Stimulated activated CD4-positive, alpha-beta T cell treated with anti-CD3 and anti-CD28 coated beads, Interleukin-15, amount 100 ng/mL, for 1 hour (primary cell): ENCODE measurements at places on chromosomes 5 and 9.

GRCh38 chr9:214648-215493, at the start of gene DOCK8:
Gene DOCK8, plus strand, starts transcription at chr9:214865. Its CDS starts 112 bp downstream, at chr9:214977.
- DNase-seq, result peak; percentile 41

- no peak for DNase-seq
Observed at GRCh38 chr9:36187414-36187813, 3.3 kb upstream of the CLTA start.

DNA sequence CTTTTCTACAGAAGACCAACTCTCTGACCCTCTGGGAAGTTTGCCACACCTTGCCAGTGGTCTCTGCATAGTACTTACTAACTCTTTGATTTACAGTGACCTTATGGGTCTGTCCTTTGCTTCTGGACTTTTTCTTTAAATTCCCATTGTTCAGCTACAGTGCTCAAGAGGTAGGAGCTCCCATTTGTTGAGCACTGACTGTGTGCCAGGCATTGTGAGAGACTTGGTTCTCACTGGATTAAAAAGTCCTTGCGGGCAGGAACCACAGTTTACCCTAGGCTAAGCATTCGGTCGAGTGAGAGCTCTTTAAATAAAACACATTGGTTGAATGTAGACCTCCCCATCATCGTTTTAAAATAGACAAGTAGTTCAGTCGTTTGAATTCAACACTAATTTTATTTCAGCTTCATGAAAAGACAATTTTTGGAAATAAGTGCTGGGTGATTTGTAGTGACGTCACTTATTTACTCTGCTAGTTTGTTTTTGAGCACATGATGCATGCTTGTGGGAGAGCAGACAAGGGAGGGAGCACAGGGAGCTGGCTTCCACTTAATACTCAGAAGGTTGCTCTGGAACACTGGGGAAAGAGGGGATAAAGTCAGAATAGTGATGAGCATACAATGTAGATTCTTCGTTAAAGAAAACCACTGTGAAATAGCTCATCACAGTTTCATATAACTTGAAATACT, 27.1 kb downstream of the RASGRF2 start:
- DNase-seq, result no peak

DNA sequence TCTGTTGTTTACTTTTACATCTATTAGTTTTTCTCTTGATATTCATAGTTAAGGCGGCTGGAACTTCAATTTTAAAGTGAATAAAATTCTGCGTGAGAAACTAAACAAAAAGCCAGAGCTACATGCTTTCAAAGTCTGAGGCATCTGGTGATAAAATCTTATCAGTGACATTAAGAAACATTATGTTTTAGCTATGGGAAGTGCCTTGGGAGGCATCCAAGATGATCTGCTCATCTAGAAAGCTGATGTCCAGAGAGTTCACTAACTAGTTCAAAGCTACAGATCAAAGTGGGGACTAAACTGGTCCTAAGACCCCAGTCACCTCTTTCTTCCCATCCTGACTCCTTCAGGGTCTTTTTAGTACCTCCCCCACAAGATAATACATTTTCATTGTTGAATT, 37.2 kb downstream of the MRPS27 start:
- no peak for DNase-seq

DNA sequence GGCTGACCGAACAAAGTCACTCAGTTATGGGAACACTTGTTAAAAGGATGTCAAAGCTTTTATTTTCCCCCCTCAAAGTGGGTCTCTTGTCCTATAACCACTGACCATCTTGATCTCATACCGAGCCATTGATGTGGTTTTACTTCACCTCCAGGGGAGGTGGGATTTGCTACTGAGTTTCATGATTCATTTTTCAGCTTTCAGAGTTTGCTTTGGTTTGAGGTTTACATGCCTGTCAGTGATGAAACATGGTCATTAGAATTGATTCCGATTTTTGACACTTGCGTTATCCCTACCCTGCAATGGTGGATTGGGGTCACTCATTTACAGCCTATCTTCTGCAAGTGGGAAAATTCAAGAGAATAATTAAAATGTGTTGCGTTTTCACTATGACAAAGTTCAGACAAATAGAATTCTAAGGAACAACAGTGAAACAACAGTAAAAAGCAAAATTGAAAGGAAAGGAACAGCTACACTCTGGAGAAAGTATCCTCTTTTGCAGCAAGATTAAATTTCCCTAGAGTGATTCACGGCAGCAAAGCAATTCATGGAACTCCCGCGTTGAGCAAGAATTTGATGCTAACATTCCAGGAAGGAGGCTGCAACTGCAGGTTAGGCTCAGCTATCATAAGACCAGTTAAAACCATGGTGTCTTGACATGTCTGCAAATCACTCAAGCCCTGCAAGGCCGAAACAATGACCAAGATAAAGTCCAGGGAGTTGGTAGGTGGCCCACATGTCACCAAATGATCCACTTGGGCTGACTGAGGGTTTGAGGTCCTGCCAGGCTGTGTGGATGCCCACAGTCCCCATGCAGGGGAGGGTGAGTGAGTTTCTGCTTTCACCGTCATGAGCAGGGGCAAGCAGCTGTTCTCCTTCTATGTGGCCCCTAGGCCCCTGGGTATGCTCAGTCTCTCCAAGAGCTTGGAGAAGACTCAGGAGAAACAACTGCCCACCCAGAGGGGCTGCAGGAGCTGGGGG, 9.4 kb downstream of the GADD45G start:
- no peak for DNase-seq

DNA sequence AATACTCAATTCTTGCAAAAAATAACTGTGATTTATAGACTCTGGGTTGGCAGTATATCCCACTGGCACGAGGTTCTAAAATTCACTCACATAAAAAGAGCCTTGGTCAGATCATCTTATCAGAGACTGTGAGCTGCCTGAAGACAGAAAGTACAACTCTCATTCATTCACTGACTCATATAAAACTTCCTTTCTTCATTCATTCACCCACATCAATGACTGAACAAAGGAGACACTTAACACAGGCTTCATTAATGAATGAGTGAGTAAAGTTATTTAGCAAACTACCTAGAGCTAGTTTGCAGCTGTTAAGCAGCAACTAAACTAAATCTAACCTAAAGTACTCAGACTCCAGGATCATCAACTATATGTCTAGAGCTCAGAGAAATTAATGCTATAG, 214.7 kb downstream of the DENND1A start:
- DNase-seq, result no peak

DNA sequence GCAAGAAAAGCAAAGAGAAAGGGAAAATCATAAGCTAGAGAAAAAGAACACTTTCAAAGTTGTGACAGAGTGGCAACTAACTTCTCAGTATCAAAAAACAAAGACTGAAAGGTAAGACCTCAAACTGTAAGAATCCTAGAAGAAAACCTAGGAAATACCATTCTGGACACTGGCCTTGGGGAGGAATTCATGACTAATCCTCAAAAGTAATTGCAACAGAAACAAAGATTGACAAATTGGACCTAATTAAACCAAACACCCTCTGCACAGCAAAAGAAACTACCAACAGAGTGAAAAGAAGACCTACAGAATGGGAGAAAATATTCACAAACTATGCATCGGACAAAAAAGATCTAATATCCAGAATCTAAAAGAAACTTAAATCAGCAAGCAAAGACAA, 79.1 kb downstream of the FEM1C start:
- no peak for DNase-seq

GRCh38 chr5:98492258-98492657, 281.2 kb upstream of the RGMB start:
- no peak for DNase-seq

DNA sequence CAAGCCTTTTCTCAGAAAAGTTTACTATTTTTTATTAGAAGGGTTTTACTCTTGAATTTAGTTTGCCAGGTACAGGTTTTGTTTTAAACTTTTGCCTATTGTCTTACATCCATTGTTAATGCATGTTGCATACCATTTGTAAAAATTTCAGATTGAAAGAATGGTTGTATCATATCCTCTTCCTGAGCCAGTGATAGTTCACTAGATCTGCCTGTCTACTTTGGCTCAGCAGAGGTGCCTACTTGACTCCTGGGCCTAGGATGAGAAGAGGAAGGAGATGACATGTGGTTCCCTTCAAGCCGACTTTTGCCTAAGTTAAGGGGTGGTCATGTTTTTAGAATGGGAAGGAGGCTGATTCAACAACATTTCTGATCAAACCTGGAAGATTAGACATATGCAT, 232.9 kb downstream of the TRPM3 start:
- no peak for DNase-seq

- DNase-seq, result peak; percentile 41
Observed at GRCh38 chr9:128098297-128099230, 29.0 kb downstream of the PTGES2 start.

GRCh38 chr5:153784277-153784676, 254.4 kb downstream of the FAM114A2 start:
- no peak for DNase-seq

- DNase-seq, result no peak
Observed at GRCh38 chr5:173451651-173452050, 123.4 kb upstream of the STC2 start.

- DNase-seq, result no peak
Observed at GRCh38 chr5:11126844-11127243, 365.8 kb upstream of the DAP start.

- no peak for DNase-seq
Observed at GRCh38 chr9:134191455-134192209, 27.3 kb upstream of the RNU6ATAC start.

DNA sequence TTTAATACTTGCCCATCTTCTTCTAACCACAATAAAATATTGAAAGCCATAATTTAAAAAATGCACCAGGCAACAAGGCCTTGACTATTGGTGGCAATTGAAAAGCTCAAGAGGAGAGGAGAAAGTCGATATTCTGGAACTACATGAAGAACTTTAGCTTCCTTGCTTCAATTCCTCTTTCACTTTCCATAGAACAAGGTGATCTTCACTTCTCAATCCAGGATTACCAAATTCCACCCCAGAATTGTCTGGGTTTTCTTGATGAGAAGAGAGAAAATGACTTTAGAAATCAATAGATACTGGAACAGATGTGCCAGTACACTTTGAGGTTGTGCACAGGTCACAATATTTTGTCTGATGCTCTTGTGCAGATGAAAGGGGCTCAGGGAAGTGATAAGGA, 52.2 kb downstream of the PTCD2 start:
- no peak for DNase-seq

DNA sequence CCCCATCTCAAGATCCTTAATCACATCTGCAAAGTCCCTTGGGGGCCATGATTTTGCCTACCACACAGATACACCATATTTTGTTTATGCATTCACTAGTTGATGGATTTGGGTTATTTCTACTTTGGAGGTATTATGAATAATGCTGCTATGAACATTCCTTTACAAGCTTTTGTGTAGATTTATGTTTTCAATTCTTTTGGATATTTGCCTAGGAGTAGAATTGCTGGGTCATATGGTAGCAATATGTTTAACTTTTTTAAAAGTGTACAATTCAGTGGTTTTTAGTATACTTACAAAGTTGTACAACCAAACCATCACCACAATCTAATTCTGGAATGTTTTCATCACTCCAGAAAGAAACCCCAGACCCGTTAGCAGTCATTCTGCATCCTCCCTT, 7.8 kb upstream of the ANP32B start:
- DNase-seq, result no peak

GRCh38 chr9:97919217-97919813, 3.0 kb downstream of the TRMO start:
- no peak for DNase-seq

GRCh38 chr5:75072061-75072460, 19.7 kb upstream of the GCNT4 start:
- DNase-seq, result no peak
